Epithelial cell of alveolus of lung (primary cell): ENCODE measurements at places on chromosomes 7 and 10. TPM values are rescaled to one million over a fixed set of nuclear protein-coding genes. Genes with fewer than 3 reads are reported as not detected.

The ALOX5 gene
- total RNA-seq: under 0.01 and 0.08 TPM in 2 replicates

The EFCAB10 gene
- 0.26 TPM in 1 of 2 replicates, not detected in the other for total RNA-seq

The IL15RA gene
- total RNA-seq: 9.4 and 18.6 TPM in 2 replicates

The PARD3 gene
- 25.7 and 34.7 TPM in 2 replicates for total RNA-seq

The GIMAP4 gene
- 1.4 TPM in 1 of 2 replicates, not detected in the other for total RNA-seq

The BPGM gene
- 11.1 and 19.1 TPM in 2 replicates for total RNA-seq

The GRID2IP gene
- total RNA-seq: 0.08 TPM in 1 of 2 replicates, not detected in the other

The IFIT1B gene
- under 0.01 TPM in 1 of 2 replicates, not detected in the other for total RNA-seq

The DHTKD1 gene
- total RNA-seq: 15.8 and 17.6 TPM in 2 replicates
